ENCODE measurements at places on chromosomes 6 and 20.

- DNase-seq: no peak
Measured at GRCh38 chr6:28816909-28817807, 106.6 kb downstream of the TRIM27 start.

DNA sequence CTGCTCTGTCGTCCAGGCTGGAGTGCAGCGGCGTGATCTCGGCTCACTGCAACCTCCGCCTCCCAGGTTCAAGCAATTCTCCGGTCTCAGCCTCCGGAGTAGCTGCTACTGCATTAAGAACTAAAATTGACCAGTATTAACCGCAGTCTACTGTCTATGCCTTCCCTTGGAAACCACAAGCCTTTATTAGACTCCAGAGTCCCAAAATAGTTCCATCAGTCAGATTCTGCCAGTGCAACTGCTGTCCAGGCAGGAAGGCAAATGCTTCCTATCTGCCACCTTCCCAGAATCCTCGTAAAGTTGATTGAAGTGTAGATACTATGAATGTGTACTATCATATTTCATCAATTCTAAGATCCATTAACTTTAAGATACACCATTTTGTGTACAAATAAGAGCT is 16.7 kb downstream of the KAT14 start:
- DNase-seq: no peak

GRCh38 chr6:98775205-98775604 is 59.2 kb upstream of the POU3F2 start:
- DNase-seq: no peak

GRCh38 chr6:26555505-26556262 is 17.5 kb downstream of the HMGN4 start:
- DNase-seq: no peak

- DNase-seq: no peak
Measured at GRCh38 chr6:103177791-103178190, 1681.9 kb downstream of the HACE1 start.

DNA sequence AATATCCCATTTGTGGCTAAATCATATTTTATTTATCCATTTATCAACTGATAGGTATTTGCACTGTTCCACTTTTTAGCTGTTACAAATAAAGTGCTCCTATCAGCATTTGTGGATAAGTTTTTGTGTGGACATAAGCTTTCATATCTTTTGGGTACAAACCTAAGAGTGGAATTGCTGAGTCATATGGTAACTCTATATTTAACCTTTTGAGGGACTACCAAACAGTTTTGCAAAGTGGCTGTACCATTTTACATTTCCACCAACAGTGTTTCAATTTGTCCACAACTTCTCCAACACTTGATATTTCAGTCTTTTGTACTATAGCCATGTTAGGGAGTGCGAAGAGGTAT is 23.6 kb upstream of the ECHDC1 start:
- no peak for DNase-seq

- no peak for DNase-seq
Measured at GRCh38 chr6:151166180-151166579, 73.6 kb upstream of the AKAP12 start.

DNA sequence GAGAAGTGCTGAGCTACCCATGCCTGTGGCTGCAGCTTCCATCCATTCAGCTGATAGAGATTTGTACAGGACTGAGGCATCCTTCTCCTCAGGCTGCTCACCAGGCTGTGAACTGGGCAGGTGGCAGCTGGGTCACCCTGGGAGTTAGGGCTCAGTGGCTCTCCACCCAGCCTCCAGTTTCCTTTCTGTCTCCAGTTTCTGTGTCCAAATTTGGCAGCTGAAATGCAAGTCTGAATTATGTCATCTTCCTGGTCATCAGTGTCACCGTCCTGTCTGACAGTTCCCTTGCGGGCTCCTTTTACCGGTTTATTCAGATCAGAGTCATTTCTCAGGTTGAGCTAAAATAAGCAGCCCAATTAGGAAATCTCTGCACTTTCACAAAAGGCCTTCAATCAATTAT is 93.3 kb downstream of the EDN1 start:
- DNase-seq: no peak

DNA sequence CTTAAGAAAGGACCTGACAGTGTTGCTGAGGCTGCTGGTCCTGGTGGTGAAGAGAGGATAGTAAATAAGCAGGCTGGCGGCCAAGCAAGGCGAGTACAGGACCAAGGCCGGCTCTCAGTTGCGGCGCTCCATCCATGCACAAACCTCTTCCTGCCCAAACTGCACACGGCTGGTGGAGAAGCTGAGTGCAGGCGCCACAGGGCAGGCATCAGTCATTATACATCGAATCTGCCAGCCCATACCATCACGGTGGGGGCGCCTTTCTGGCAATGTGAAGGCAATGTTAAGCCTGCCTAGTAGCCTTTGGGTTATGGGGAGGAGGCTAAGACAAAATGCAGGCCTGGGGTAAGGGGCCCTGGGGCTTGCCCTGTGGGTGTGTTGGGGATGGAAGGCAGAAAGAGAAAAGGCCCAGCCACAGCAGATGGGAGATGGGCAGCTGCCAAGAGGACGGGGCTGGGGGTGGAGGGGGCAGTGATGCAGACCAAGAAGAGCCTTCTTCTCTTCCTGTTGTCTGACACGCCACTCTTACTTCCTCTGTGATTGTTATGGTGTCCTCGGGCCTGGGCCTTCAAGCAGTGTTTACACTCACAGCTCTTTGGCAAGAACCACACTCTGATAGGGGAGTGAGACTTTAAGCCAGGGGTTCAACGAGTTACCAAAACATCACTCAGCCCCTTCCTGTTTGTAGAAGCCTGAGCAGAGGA is 20.3 kb upstream of the KCNK16 start:
- DNase-seq: no peak

DNA sequence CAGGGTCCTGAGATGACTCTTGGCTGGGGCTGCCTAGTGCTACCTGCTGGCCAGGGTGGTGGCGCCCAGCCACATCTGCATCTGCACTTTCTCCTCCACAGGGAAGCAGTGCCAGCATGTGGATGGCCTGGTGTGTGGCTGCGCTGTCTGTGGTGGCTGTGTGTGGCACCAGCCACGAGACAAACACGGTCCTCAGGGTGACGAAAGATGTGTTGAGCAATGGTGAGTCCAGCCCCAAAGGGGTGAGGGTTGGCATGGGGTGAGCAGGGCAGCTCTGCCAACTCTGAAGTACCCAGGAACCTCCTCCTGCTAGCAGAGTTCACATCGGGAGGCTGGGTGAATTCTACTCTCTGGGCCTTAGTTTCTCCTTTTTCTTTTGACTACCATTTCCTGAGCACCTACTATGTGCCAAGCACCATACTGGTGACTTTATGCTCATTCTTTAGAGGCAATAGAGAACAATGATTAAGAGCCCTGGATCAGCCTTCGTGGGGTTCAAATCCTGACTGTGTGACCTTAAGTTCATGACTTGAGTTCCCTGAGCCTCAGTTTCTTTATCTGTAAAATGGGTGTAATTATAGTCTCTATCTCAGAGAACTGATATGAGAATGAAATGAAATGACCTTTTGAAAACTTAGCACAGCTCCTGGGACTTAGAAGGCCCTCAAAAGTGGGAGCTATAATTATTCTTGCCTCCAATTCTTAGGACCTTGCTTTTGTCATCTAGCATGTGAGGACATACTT is 2.1 kb downstream of the BPIFB4 start:
- no peak for DNase-seq

GRCh38 chr6:51027283-51028065 is 208.8 kb downstream of the TFAP2B start:
- DNase-seq: no peak

DNA sequence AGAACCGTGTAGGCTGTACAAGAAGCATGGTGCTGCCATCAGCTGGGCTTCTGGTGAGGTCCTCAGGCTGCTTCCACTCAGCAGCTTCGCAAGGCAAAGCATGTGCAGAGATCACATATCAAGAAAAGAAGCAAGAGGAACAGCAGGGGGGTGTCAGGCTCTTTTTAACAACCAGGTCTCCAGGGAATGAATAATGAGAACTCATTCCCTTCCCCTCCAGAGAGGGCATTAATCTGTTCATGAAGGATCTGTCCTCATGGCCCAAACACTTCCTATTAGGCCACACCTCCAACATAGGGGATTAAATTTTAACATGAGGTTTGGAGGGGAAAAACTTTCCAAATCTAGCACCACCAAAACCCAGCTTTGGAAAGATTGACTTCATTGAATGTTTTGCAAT is 20.0 kb downstream of the GINM1 start:
- DNase-seq: no peak

- no peak for DNase-seq
Measured at GRCh38 chr20:20593447-20594170, 118.8 kb downstream of the RALGAPA2 start.

- no peak for DNase-seq
Measured at GRCh38 chr6:41013466-41014153, 25.4 kb downstream of the UNC5CL start.

DNA sequence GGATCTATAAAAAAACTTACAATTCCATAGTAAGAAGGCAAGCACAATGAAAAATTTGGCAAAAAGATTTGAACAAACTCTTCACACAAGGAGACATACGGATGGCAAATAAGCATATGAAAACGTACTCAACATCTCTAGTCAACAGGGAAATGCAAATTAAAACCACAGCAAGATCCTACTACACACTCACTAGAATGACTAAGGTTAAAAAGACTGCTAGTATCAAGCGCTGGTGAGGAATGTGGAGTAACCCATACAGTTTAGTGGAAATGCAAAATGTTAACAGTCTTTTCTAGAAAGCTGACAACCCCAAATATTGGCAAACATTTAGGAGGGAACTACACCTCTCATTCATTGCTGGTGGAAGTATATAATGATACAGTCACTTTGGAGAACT is 175.9 kb upstream of the SGK1 start:
- DNase-seq: no peak

DNA sequence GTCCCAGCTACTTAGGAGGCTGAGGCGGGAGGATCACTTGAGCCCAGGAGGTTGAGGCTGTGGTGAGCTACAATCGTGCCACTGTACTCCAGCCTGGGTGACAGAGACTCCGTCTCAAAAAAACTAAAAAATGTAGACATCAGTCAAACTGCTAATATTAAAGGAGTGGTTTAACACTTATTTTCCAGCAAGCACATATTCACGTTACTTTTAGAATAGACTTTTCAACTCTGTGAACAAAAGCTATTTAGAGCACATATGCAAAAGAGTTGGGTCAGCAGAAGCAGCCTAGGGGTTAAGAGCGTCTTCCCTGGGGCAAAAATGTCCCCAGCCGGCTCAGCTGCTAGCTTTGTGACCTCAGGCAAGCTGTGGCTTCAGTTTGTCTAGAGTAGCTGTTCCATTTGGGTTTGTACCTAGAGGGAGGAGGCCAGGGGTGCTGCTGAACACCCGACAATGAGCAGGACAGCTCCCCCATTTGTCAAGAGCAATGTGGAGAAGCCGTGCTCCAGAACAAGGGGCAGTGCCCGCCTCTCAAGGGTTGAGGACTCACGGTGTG is 62.5 kb upstream of the PTGIS start:
- no peak for DNase-seq

GRCh38 chr6:1135726-1136414 is 176.0 kb upstream of the FOXQ1 start:
- DNase-seq: no peak

DNA sequence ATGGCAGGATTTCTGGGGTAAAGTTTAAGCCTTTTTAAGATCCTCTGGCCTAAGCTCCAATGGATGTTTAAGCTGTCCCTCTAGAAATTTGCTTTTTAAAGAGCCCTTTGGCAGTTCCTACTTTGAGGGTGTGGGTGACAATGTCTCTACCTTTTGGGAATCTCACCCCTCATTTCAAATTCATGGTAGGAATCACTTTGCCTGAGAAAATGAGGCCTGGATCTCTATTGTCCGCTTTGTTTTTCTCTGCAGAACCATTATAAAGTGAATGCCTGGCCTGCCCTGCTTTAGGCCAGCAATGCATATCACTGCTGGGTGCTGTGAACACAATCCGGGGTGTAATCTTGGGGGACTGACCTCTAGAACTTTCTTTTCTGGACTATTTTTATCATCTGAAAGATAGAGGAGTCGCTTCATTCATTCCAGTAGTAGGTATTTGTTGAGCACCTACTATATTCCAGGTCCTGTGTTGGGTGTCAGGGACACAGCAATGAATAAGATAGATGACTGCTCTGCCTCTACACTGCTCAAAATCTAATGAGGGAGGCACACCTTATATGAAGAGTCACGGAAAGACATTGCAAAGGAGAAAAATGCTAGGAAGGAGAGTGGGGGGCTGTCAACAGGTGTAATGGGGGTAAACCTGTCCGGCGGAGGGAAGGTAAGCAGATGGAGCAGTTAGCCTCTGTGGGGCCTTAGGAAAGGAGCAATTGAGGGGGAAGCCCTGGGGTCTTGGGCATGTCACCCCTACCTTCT is 8.6 kb upstream of the COMMD7 start:
- no peak for DNase-seq

- DNase-seq: no peak
Measured at GRCh38 chr6:143236151-143236798, 175.6 kb downstream of the AIG1 start.

- no peak for DNase-seq
Measured at GRCh38 chr6:130815200-130816071, 11.8 kb upstream of the SMLR1 start.

- no peak for DNase-seq
Measured at GRCh38 chr6:152948150-152948768, 34.6 kb downstream of the FBXO5 start.

- DNase-seq: no peak
Measured at GRCh38 chr6:165661664-165662025, 1.4 kb downstream of the PDE10A start.

- no peak for DNase-seq
Measured at GRCh38 chr20:56634735-56635385, 5.8 kb downstream of the TFAP2C start.

DNA sequence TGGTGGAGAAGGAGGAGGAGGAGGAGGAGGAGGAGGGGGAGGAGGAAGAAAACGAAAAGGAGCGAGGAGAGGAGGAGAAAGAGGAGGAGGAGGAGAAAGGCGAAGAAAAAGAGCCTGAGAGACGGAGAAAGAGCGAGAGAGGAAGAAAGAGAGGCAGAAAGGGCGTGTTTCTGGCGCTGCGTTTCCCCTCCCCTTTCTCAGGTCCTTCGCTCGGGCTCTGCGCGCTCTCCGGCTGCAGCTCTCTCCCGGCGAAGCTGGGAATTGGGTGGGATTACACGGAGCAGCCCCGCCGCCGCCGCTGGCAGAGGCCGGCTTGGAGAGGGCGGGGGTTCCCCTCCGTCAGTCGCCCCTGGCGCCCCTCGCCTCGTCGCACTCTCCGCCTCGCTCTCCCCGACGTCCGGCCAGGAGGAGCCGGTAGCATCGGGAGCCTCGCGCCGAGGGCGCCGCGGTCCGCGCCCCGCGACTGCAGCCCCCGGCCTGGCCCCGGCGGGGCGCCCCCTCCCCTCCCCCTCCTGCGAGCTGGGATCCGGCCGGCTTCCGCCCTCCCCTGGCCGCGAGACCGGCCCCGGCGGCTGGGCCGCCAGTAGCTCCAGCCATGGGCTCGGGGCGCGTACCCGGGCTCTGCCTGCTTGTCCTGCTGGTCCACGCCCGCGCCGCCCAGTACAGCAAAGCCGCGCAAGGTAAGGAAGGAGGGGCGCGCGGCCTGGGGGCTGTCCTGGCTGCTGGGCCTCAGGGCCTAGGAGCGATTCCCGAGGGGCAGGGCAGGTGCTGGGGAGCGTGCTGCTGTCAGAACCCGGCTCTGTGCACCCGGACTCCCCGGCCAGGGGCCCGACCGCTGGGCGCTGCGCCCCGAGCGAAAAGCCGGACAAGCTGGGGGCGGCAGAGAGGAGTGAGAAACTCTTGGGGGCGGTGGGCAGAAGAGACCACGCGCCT is at the start of gene SCUBE3:
SCUBE3 (plus strand) TSS at position 133 of the 933 bp plus-strand sequence; CDS start at position 596, 463 bp downstream.
- DNase-seq: peak; percentile 14
